NCI-H510A (cell line): ENCODE measurements at places on chromosomes 5 and 9.

DNA sequence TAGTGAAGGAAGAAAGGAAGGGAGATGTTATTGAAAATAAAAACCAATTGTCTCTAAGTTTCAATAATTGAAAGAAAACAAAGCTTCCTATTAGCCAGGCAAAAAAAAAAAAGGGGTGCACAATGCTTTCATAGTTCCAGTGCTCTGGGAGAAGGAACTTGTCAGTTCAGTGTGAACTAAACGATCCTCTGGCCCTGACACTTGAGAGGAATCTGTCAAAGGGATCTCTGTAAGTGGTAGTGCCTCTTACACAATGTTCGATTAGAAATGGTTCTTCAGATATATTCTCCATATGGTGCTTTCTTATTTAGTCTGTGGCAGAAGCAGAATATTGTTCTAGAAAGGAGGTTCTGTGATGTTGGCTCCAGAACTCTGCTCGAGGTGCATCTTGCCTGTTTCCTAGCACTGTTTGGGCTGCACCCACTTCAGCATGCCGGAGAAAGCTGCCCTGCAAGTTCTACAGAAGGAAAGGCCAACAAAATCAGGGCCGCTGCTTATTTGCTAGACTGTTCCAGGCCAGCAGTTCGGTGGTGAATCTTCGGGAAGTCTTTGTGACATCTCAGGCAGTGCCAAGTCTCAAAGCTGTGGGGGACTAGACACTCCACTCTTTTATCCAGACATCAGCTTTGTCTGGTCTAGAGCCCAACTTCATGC is 90.9 kb downstream of the PIK3R1 start:
- no peak for DNase-seq

DNA sequence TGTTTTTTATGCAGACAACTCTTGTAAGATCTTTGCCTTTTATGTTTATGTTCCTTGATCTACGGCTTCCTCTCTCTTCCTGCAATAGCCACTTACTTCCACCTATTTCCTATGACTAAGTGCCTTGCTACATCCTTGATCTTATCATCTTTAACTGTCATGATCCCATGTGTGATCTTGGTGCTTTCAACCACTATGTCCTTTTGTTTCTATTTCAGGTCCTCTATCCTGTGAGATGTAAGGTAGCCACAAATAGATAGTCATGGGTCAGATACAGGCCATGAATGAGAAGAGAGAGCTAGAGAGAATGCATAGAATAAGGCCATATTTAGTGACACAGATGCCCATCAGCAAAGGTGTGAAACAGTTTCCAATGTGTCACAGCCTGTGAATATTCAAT is 243.6 kb upstream of the HAPLN1 start:
- no peak for DNase-seq

DNA sequence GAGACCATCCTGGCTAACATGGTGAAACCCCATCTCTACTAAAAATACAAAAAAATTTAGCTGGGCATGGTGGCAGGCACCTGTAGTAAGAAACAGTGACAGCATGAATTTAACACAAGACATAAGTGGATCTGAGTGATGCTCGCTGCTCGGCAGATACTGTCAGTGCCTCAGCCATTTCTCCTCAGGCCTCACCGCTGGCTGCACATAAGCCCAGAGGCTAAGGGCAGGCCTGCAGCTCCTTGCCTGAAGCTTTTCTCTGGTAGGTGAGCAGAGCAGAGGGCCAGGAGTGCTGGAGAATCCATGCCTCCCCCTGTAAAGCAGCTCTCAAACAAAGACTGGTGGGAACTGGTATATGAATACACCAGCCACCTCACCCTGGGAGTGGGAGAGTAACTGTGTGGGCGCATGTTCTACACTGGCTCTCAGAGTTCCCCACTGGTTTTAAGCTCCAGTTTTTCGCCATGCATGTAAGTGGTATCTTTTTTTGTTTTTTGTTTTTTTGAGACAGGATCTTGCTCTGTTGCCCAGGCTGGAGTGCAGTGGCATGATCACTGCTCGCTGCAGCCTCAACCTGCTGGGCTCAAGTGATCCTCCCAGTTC is 10.3 kb upstream of the CD72 start:
- no peak for DNase-seq

DNA sequence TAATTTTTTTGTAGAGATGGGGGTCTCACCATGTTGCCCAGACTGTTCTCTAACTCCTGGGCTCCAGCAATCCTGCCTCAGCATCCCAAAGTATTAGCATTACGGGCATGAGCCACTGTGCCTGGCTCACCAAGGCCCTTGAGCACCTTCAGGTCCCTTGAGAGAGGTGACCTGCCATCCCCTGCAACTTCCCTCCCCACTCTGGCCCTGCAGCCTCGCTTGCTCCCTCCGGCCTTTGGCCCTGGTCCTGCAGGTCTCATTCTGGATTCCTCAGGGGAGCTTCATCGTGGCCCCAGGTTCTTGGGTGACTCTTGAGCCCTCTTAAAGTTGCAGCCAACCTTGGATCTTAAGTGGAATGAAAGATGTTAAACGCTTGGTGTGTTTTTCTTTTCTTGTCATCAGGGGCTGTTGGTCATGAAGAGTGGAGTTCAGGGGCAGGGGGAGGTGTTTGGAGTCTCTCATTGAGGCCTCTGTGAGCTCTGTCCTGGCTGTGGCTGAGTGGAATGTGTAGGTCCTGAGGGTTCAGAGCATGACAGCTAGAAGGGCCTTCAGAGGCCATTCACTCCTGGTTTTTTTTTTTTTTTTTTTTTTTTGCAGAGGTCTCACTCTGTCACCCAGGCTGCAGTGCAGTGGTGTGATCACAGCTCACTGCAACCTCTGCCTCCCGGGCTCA is 33.0 kb downstream of the PPARGC1B start:
- DNase-seq: no peak

- no peak for DNase-seq
Measured at GRCh38 chr5:115377468-115378217, 81.2 kb upstream of the CCDC112 start.

DNA sequence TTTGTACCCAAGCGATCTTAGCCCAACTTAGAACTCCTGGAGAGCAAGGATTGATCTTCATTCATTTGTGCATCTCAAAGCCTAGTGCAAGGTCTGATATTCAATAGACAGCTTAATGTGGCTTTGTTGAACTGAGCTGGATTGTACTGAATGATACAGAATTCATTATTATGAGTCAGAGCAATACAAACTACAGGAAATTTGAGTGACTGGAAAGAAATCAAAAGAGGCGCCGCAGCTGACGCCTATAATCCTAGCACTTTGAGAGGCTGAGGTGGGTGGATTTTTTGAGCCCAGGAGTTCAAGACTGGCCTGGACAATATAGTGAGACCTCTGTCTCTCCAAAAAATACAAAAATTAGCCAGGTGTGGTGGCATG is 58.6 kb downstream of the ENC1 start:
- no peak for DNase-seq

DNA sequence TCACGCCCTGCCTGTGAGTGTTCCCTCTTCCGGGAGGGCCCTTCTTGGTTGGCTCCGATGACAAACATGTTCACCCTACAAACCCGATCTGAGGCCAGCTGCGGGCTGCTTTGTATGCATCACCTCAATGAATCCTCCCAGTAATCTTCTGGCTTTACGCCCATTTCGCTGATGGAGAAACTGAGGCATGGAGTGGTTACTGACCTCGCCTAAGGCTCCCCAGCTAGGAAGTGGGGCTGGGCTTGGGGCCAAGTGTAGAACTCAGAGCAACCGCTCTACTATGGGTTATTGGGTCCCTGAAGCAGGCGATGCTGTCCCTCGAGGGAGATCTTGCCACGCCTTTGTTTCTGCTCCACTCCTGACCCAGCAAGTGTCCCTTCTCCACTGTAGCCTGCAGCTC is 38.2 kb upstream of the RPL26L1 start:
- DNase-seq: no peak

DNA sequence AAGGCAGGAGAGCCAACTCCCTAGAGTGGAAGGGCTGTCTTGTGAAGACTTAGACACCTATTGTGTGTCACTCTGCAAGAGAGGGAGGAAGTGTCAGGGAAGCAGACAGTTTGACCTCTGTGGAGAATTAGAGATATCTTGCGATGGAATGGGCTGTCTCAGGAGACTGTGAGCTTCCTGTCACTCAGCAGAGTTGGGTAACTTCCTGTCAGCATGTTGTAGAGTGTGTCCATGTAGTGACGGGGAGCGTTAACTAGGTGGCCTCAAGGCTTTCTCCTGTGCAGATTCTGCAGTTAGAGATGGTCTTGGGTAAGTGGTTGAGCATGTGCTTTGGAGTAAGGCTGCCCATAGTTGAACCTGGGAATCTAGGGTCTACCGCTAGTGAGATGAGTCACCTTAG is 136.5 kb downstream of the KIF4B start:
- DNase-seq: no peak

DNA sequence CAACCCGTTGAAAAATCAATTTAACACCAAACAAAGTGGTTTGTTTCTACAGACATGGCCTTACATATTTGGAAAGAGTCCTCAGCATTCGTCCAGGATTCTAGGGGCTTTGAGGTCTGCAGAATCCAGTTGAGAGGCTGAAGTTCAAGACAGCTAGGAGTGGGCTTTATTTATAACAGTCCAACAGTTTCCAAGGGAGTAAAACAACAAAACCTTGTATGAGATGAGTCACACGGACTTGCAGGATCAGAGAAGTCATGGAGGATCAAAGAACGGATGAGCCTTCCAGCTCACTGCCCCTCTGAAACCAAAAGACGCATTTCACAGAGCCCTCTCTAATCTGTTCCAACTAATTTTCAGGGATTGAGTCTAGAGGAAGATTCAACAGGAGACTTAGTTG is 11.1 kb upstream of the ESM1 start:
- DNase-seq: no peak

DNA sequence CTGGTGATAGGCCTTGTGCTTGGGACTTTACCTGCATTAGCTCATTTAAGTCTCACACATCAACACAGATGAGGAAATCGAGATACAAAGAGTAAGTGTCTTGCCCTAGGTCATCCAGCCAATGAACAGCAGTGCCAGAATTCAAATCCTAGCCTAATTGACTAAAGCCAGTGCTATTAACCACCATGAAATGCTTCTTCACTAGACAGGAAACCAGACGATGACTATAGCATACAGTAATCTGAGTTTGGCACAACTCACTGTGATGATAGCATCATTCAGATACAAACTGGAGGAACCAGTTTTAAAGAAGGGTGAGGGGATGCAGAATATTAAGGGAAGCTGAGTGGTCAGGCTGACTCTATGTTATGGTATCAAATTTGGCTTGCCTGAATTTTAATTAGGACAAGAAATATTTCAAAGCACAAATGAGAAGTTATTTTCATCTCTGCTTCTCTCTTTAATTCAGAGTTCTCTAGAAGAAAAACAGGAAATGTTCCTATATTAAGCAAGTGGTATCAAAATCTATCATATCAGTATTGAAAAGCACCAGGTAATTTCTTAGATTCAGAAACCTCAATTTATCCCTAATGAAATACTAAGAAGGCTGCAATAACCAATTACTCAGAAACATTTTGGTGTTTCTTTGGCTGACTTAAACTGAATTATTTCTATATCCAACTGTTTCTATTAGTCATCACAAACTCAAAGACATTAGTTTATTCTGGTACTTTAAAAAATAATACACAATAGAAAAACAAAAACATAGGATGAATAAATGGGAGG is 147.0 kb upstream of the RASA1 start:
- DNase-seq: no peak

DNA sequence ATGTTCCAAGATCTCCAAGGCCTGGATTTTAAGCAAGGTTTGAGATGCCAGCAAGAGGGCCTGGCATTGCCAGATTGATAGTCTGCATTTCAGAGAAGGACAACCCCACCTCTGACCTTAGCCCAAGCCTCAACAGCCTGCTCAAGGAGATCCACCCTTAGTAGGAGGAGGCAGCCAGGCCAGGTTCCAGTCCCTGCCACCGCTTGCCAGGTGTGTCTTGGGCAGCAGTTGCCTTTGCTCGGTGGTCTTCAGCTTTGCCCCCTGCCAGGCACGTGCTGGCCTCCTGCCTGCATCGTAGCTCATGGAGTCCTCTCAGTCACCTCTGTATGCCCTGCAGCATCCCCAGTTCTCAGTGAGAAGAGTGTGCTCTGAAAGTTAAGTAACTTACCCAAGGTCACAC is 134.2 kb downstream of the KCNIP1 start:
- no peak for DNase-seq

- no peak for DNase-seq
Measured at GRCh38 chr9:133850937-133851336, 112.8 kb upstream of the SARDH start.

DNA sequence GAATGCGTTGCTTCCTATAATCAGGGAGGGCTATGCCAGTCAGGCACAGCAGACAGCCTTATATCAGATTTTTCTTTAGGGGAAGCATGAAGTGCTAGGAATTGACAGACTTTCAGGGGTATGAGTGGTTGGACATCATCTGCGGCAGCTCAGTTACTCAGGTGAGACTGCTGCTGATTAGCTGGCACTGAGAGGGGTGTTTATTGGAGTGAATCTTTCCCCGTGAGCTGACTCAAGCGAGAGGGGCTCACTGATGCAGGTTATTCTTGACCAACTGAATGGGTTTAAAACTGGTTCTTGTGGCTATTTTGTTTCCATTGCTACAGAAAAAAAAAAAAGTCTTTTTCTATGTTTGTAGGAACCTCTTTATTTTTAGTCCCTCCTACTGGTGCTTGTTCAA is 46.2 kb upstream of the TNPO1 start:
- DNase-seq: no peak

DNA sequence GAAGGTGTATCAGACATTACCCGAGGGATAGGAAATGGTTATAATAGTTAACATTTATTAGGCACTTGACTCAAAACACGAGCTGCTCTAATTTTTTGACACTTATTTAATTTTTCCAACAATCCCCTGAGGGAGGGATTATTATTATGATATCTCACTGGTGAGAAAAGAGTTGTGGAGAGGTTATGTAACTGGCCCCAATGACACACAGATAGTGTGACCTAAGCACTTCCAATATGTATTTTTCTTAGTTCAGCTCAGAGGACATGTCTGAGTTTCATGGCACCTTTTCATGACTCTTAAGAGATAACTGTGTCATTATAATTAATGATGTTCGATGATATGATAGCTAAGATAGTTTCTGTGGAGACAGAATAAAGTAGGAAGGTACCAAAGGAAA is 86.9 kb downstream of the PTCD2 start:
- no peak for DNase-seq

- peak; percentile 85 for DNase-seq
Measured at GRCh38 chr5:88660947-88661805, 221.8 kb downstream of the MEF2C start.

- no peak for DNase-seq
Measured at GRCh38 chr5:154522284-154522683, 44.3 kb upstream of the HAND1 start.

GRCh38 chr9:18390393-18390792 is 83.6 kb upstream of the ADAMTSL1 start:
- no peak for DNase-seq

GRCh38 chr5:76867038-76867437 is 17.2 kb downstream of the S100Z start:
- DNase-seq: no peak

DNA sequence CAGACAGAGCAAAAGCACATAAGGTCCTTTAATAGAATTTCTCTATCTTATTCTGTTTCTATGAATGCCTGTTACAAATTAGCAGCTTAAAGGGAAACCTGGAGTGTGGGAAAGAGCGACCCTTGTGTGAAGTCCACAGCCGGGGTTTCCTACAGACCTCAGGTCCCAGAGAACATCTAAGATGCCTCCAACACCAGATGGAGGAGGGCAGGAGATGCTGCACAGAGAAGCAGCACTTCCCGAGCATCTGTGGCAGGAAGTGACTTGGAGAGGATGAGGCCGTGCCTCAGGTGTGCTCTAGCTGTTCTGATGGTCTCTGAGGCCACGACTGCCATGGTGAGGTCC is 26.8 kb downstream of the IRF1 start:
- DNase-seq: no peak

- peak; percentile 74 for DNase-seq
Measured at GRCh38 chr5:21398511-21398910, 1410.5 kb upstream of the CDH18 start.

GRCh38 chr5:108579236-108579635 is 168.5 kb upstream of the FER start:
- no peak for DNase-seq
